GM20000 (cell line): ENCODE measurements at places on chromosomes 5 and 9.

DNA sequence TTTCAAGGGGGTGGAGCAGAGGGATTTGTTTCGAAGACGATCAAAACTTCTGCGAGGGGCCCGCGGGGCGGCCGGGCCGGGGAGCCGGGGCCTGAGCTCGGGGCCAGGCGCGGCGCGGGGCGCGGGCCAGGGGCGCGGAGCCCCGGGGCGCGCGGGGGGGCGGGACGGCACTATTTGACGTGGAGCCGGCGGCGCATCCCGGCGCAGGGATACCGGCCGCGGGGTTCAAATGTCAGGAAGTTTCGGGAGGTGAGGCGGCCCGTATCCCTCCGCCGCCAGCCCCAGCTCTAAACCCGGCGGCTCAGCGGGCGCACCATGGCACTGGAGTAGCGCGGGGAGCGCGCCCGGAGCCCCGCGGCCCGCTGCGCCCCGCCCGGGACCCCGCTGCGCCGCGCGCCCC is at the start of gene LMX1B:
TSS of gene LMX1B (plus strand) at position 278 of the 400 bp plus-strand sequence. CDS start 522 bp downstream, outside the sequence.
- DNase-seq: peak; percentile 45

DNA sequence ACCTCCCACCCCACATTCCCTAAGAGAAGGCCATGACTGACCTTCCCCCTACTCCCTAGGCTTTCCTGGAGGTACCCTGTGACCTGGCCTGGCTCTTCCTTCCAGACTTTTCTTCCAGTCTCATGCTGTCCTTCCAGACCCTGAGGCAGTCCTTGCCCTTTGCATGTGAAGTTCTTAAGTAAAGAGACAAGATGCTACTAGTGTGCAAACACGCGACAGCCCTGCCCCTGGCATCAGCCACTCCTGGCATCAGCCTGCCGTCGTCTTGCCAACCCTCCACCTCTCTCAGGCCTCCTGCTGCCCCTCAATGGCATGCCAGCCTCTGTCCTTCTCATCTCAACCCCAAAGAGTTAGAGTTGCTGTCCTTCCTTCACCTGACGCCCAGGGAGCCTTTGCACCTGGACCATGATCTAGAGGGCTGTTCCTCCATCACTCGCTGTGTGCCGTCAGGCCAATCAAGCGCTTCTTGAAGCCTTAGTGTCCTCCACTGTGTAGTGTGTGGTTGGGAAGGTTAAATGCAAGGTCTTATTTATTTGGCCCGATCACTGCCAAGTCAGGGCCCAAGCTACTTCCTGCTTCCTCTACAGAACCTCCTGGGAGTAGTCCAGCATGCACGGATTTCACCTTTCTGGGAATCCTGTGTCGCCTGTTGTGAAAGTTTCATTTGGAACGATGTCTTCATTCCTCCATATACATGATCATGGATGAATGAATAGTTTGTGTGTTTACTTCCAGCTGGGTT is 61.9 kb downstream of the WWC1 start:
- DNase-seq: no peak

DNA sequence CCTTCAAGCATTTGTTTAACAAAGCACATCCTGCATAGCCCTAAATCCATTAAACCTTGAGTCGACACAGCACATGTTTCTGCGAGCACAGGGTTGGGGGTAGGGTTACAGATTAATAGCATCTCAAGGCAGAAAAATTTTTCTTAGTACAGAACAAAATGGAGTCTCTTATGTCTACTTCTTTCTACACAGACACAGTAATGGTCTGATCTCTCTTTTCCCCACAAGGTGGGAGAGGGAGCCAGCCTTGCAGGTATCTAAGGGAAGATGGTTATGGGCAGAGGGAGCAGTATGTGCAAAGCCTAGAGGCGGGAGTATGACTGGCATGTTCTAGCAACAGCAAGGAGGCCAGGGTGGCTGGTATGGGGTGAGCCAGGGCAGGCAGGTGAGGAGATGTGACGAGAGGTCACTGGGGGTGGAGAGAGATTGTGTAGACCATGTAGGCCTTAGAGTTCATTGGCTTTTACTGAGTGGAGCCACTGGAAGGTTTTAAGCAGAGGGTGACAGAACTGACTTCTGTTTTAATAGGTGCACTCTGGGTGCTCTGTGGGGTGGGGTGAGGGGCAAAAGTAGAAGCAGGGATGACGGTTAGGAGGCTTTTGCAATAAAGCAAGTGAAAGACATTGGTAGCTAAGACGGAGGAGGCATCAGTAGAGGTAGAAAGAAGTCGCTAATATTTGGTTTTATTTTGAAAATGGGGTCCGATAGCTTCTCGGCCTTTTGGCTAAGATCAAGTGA is 5.1 kb upstream of the RPS14 start:
- DNase-seq: no peak

- DNase-seq: no peak
These were observed 601.1 kb downstream of the TLR4 start for GRCh38 chr9:118305331-118305730.

GRCh38 chr9:13860946-13861640 is 452.8 kb downstream of the NFIB start:
- no peak for DNase-seq

GRCh38 chr9:36249189-36249588 is 9.1 kb downstream of the GNE start:
- no peak for DNase-seq

- DNase-seq: no peak
These were observed 11.3 kb downstream of the MSX2 start for GRCh38 chr5:174735498-174736330.

DNA sequence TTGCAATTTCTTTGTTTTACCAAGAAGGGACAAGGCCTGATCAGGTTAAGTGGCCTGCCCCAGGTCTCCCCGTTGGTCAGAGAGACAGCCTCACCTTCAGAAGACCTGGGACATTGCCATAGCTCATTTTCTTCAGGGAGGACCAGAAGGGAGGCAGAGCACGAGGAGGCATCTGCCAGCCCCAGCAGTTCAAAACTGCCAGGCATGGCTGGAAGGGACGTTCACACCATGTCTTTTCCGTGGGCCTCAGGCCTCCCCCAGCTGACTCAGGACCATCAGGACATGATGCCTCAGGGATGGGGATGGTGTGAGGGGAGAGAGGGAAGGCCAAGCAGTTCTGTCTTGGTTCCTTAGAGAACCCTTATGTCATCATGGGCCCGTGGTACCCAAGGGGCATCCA is 16.5 kb downstream of the IGIP start:
- no peak for DNase-seq

DNA sequence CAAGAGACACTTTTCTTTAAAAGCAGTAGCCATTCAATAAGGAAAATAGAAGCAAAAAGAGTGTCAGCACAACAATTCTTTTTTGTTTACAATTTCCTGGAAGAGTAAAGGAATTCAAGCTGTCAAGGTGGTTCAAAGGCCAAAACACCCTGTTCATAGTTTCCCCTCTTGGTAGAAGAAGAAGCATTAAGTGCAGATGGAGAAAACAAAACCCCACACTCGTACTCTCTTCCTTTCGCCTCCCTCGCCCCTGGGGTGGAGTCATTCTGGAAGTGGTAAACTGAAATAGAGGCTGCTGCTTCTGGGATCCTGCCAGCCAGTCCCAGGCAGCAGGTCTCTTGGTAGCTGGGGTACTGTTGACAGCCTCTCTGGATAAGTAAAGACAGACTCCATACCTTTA is 105.0 kb downstream of the ANKRD55 start:
- no peak for DNase-seq

GRCh38 chr5:52441768-52442167 is 345.9 kb upstream of the ITGA1 start:
- DNase-seq: no peak

- no peak for DNase-seq
These were observed 12.2 kb downstream of the DNLZ start for GRCh38 chr9:136351252-136351800.

GRCh38 chr5:72817076-72817481 is 618 bp downstream of the TNPO1 start:
- DNase-seq: peak; percentile 70

DNA sequence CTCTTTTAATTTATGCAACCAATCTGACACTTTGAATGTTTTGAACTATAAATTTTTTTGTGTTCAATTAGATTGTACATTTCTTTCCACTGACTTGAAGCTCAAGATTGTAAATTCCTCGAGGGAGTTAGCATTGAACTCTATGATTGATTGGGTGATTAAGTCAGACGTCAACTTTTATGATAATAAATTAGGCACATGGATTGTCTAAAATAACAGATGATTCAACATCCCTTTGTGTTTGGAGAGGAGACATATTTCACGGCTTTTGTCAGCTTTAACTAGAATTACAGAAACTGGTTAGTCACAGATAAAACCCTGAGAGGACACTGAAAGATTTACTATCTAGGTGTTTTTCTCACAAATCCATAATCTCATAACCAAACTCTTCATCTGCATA is 32.7 kb upstream of the TXNDC8 start:
- no peak for DNase-seq

DNA sequence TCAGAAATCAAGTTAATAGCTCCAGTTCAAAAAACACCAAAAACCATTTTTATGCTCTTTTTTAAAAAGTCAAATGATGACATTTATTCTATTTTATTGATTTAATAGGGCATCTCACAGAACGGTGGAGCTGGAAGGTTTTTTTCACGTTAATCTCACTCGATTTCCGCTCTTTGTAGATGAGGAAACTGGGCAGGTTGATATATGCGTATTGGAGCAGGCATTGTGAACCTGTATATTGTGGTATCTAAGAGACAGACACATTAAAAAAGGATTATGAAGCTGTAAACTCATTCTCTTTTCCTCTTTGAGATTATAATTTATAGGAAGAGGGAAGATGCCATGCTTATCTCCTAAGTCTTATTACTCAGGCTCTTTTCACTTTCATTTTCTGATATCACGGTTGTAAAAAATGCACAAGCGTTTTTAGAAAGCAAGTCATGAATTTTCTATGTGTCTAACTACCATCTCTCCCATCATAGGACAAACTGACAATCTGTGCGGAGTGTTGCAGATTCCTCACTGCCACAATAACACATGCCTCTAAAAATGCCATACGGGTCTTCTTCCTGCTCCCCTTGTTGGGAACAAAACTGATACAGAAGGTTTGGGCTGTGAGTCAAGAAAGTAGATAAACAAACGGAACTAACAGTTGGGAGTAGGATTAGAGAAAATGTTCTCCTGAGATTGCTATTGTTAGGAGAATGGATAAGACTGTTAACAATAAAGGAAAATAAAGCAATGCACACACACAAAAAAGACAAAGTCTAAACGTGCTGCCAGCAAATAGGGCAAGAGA is 1997.7 kb downstream of the MAT2B start:
- DNase-seq: no peak

DNA sequence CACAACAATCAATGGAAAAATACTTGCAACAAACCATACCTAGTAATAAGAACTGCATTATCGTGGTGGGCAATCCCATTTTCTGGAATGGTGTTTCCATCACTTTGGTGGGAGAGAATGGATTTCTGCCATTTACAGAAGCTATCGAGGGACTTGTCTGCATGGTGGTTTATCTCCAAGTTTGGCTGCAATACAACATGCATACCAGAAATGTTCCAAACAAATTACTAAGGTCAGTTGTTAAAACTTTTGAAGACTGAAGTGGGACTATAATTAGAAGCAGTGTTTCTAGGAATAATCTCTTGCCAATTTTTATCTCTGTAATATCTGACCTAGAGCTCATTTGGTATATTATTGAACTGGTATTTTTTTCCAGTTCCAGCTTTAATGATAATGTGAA is 30.3 kb downstream of the ADAMTS6 start:
- DNase-seq: no peak

DNA sequence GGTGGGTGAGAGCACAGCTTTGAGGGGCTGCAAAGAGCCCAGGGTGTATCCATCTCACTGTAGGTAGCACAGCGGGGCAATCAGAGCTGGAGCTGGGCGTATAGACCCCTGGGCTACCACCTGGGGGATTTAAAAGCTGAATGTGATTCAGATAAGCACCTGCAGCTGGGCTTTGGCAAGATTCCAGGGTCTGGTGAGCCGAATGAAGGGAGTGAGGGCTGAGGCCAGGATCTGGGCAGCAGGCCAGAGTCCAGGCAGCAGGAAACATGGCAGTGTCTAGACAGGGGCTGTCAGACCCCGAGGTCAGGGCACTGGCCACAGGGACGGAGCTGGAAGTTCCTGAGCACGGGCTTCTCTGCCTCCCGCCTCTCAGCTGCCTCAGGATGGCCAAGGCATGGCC is 8.7 kb downstream of the ASS1 start:
- DNase-seq: no peak

- DNase-seq: no peak
These were observed at the start of gene CTNND2 for GRCh38 chr5:11904265-11904906. Gene CTNND2, minus strand, starts transcription at chr5:11904446. Its CDS starts 593 bp downstream, at chr5:11903853.

DNA sequence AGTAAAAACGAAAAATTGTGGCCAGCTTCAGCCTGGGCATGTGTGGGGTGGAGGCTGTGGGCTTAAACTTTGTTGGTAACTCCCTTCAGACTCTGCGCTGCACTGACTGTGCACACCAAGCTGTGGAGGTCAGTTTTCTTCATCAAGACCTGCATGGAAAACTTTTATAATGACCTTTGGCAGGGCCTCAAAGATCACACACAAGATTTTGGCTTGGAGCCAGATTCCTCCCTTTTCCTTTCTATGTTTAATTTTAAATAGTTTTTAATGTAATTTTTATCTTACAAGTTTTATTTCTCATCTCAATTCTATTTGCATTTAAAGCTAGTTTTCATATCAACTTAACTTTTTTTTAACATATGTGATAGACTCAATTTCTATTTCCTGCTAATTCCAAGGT is 1211.1 kb upstream of the CDH18 start:
- no peak for DNase-seq
